Gastrocnemius medialis (tissue), 4 donors: ENCODE measurements at places on chromosomes 16 and 17. TPM values are rescaled to one million over a fixed set of nuclear protein-coding genes. Genes with fewer than 3 reads are reported as not detected.

Gene CDT1
- 0.42 TPM for total RNA-seq

DNA sequence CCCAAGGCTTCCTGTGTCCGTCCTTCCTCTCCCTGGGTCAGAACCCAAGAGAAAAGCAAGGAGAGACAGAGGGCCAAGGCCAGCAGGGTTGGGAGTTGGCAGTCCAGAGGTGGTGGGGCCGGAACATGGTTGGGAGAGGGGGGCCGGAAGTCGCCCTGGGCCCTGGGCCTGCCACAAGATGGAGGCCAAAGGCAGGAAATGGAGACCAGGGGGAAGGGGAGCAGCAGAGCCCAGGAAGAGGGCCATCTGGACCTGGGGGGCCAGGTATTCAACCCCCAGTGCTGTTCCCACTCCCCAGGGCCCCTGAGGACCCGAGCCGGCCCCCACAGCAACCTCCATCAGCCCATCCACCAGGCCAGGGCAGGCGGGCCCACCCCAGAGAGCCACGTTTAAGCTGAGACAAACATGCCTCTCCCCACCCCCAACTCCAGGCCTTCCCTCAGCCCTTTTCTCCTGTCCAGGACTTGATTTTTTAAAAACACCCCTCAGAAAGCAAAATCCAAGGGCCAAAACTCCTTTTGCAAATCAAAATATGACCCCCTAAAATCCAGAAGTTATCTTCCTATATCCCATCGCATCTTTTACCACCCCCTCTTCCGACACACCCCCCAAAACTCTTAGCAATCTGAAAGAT, 4.4 kb upstream of the BCL6B start:
- peaks cover 58% of the 10 kb centered on the region for H3K4me1 ChIP-seq
- peaks cover 14% of the 10 kb centered on the region for H3K27me3 ChIP-seq
- DNase-seq, result peak; percentile 49
- H3K4me3 ChIP-seq, result peak overlapping the region; percentile 63

- DNase-seq, result no peak
- no peaks in the 10 kb centered on the region for H3K27me3 ChIP-seq
- H3K36me3 ChIP-seq, result no peaks in the 10 kb centered on the region
- no peak overlapping the region for H3K27ac ChIP-seq
- no peaks in the 10 kb centered on the region for H3K4me1 ChIP-seq
- H3K4me3 ChIP-seq, result no peak overlapping the region
Measured at GRCh38 chr16:5323284-5324141, 225.9 kb upstream of the EEF2KMT start.

DNA sequence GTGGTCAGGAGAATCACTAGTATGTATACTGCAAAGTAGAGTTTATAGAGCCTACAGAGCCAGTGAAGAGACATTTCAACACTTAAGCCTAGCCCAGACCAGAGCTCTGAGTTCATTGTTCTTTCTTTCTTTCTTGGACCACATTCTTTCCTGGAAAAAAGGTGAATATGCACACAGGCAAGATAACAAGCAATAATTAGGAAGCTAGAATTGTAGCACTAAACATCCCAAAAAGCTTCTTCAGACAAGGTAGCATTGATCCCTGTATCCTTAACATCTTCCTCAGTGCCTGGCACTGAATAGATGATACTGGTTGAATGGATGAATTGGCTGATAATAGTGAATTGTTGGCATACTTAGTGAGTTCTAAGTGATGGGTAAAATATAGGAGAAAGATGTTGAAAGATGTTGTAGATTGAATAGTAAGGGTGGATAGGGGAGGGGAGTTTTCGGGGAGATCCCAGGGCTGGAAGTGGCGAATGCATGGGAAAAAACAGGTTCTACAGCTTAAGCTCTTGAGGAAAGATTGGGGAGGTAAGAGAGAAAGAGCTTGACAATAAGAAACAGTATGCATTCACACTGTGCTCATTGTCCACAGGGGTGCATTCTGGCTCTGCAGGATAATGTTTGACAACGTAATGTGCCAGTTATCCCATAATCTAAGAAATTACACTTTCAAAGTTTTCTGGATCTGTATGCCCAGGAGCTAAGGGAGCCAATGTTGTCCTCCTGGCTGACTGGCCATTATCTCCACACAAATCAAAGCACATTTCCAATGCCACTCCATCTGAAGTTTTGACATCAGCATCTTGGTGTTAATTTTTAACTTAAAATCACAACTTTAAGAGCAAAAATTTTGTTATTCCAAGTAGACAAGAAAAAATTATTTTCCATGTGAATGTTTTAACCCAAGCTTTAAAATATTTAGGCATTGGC, 35.6 kb downstream of the TUBD1 start:
- H3K4me1 ChIP-seq, result peaks cover 1% of the 10 kb centered on the region
- H3K4me3 ChIP-seq, result no peak overlapping the region
- peaks cover 13% of the 10 kb centered on the region for H3K36me3 ChIP-seq
- no peak overlapping the region for H3K27ac ChIP-seq
- no peak for DNase-seq
- no peaks in the 10 kb centered on the region for H3K27me3 ChIP-seq

DNA sequence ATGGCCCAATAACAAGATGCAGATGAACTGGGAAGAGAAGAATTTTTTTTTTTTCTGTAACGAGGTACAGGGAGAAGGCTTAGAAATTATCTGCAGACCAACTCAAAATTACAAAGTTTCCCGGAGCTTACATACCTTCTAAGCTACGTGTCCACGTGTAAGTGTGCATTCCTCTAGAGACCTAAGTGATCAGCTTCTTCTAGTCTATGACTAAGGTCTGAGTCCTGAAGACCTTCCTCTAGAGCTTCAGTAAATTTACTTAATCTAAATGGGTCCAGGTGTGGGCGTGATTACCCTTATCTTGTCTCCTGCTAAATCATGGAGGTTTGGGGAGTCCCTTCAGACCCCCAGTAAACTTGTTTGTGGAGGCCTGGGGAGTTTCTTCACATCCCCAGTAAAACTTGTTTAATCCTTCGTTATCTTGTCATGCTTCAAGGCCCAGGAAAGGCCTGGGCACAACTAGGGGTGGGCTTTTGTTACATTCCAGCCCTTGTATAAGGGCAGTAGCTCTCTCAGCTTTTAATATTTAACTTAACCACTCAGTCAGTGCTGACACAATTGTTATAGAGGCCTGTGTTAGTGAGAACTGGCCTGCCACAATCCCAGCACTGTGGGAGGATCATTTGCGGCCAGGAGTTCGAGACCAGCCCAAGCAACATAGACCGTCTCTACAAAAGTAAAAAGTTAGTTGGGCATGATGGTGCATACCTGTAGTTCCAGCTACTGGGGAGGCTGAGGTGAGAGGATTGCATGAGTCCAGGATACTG, 342.3 kb downstream of the SNX29 start:
- no peak for DNase-seq
- no peaks in the 10 kb centered on the region for H3K27me3 ChIP-seq
- H3K36me3 ChIP-seq, result no peaks in the 10 kb centered on the region
- no peak overlapping the region for H3K27ac ChIP-seq

GRCh38 chr17:19703828-19704613, 12.4 kb downstream of the SLC47A2 start:
- no peak overlapping the region for H3K4me3 ChIP-seq
- H3K4me1 ChIP-seq, result no peaks in the 10 kb centered on the region
- DNase-seq, result no peak
- H3K27me3 ChIP-seq, result no peaks in the 10 kb centered on the region

DNA sequence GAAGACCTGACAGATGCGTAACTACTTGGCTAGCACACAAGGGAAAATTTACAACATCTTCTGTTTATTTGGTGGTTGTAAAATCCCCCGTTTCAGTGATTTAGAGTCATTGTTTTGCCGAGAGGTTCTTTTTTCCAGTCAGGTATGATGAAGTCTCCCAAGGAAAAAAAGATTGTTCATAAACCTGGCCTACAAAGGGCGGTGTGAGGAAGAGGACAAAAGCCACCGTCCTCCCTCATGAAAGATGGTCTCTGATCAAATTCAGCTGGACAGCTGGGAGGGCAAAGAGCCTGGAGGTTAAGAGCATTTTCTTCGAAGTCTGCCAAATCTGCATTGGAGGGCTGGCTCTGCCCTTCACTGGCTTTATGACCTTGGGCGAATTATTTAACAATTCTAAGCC, 419.9 kb downstream of the HAPSTR1 start:
- no peak overlapping the region for H3K4me3 ChIP-seq
- H3K36me3 ChIP-seq, result no peaks in the 10 kb centered on the region
- no peak for DNase-seq
- no peaks in the 10 kb centered on the region for H3K27me3 ChIP-seq

- DNase-seq, result no peak
- H3K4me3 ChIP-seq, result no peak overlapping the region
- no peaks in the 10 kb centered on the region for H3K27me3 ChIP-seq
- no peaks in the 10 kb centered on the region for H3K36me3 ChIP-seq
- H3K4me1 ChIP-seq, result peaks cover 24% of the 10 kb centered on the region
Measured at GRCh38 chr17:68389041-68389440, 68.3 kb downstream of the WIPI1 start.

DNA sequence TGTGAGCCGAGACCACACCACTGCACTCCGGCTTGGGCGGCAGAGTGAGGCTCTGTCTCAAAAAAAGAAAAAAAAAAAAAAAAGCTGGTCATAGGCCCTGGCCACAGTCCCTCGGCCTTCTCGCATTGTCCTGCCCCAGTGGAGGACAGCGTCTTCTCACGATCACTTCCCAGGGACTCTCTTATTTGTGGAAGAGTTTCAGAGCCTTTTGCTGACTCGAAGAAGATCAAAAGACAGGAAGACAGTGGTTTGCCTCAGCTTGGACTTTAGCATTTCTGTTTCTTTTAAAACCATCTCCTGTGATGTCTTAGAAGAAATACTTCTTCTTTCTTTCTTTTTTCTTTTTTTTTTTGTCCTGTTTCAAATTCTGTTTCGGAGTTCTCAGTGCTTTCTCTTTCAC, 210.0 kb downstream of the FTO start:
- DNase-seq, result no peak
- H3K36me3 ChIP-seq, result no peaks in the 10 kb centered on the region
- H3K27ac ChIP-seq, result no peak overlapping the region
- no peak overlapping the region for H3K4me3 ChIP-seq

DNA sequence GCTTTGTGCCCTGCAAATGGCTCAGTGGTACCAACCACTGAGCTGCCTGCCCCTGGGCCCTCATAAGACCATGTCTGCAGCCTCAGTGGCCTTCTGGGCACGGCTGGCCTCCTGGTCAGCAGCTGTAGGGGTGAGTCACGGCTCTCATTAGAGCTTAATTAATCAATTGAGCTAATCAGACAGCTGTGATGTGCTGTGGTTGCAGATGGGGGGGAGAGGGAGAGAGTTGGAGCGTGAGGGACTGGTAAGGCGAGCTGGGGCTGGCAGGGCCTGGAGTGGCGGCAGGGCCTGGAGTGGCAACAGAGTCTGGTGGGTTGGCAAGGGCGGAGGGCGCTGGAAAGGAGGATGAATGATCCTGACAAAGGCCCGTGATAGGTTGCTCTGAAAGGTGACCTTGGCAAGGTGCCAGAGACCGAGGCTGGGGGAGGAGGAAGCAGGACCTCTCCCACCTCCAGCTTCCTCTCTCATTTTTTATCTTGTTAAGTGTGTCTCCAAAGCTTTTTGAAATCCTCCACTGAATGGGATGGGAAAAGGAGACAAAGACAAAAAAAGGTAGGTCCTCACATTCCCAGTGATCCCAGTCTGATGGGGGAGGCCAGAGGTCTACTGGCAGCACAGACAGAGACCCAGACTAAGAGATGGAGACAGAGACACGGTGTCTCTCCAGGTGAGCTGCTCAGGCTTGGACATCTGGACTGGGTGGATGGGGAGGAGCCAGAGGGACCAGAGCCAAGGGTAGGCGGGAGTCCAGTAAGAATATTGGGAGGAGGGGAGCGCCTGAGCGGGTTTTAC, 41.6 kb downstream of the DCAKD start:
- DNase-seq, result no peak
- no peaks in the 10 kb centered on the region for H3K36me3 ChIP-seq
- H3K4me1 ChIP-seq, result peaks cover 8% of the 10 kb centered on the region
- H3K4me3 ChIP-seq, result no peak overlapping the region
- no peak overlapping the region for H3K27ac ChIP-seq

DNA sequence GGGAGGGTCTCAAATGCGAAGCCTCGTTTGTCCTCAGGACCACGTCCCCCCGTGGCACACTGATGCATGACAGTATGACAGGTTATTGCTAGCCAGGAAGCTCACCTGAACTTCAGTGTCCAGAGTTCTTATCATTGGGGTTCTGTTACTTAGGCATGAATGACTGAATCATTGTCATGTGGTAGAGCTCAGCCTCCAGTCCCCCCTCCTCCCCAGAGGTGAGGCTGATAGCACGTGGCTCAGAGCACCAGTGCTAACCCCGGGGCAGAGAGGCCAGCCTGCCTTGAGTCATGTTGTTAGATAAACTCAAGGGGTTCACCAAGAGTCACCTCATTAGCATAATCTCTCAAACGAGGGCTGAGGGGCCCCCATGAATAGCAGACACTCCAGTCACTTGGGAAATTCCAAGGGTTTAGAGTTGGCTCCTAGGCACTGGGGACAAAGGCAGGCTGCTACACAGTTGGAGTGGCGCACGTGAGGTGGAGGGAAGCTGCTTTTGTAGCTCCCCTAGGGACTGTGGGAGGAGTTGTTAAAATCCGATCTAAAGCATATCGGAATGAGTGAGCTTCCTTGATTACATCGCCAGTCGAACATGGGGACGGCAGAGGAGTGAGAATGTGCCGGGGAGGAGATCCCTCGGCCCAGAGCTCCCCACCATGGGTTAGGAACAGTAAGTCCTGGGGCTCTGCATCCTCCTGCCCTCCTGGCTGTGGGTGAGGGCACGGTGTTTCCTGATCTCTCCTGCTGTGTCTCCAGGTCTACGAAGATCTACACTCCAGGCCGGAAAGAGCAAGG, 18.2 kb downstream of the DHX38 start:
- H3K36me3 ChIP-seq, result peaks cover 62% of the 10 kb centered on the region
- no peaks in the 10 kb centered on the region for H3K4me1 ChIP-seq
- no peak overlapping the region for H3K4me3 ChIP-seq
- H3K27me3 ChIP-seq, result no peaks in the 10 kb centered on the region

DNA sequence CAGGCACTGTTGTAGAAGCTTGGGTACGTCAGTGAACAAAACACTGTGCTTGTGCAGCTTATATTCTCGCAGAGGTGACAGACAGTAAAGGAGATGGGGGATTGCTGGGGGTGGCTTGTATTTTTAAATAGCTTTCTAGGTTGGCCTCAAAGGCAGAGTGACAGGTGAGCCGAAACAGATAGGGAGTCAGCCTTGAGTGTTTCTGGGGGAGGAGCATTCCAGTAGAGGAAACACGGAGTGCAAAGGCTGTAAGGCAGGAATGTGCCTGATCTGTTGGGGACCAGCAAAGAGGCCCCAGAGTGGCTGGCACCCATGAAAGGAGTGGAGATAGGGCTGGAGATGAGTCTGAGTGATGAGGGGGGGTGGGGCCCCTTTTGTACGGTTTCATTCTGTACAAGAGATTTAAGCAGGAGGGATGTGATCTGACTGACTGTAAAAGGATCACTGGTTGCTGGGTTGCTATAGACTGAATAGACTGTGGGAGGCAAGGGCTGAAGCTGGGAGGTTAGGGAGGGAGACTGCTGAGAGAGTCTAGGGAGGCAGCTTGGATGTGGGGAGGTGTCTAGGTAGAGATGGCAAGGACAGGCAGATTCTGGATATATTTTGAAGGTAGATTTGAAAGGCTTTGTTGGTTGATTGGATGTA, 15.2 kb downstream of the NUP93 start:
- no peak overlapping the region for H3K27ac ChIP-seq
- H3K4me3 ChIP-seq, result no peak overlapping the region
- DNase-seq, result no peak
- no peaks in the 10 kb centered on the region for H3K36me3 ChIP-seq

GRCh38 chr17:81513753-81514488, 1.3 kb upstream of the ACTG1 start:
- DNase-seq, result peak; percentile 36
- no peaks in the 10 kb centered on the region for H3K27me3 ChIP-seq
- H3K27ac ChIP-seq, result peak overlapping the region; percentile 100
- peaks cover 45% of the 10 kb centered on the region for H3K4me1 ChIP-seq
- H3K4me3 ChIP-seq, result peak overlapping the region; percentile 76
